Mammary epithelial cell (primary cell): ENCODE measurements at places on chromosomes 5 and 9.
A peak's percentile ranks its signal among the peaks of the same experiment; 100 is the strongest.

- no peak for DNase-seq
These were observed 11.9 kb upstream of the COL15A1 start for GRCh38 chr9:98931600-98932389.

DNA sequence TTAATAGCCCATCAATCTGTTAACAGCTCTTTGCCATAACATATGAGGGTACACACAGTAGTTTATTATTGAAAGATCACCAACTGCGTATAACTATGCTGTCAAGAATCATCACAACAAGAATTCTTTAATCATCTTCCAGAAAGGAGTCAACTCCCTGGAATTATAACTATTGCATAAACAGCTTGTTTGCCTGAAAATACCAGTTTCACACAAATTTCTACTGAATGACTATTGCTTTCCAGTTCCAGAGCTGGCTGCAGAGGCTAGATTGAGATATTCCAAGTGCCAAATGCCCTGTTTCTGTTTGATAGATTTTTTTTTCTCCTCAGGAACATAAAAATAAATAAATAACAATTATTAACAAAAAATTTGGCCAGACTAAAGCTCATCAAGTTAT, 444.7 kb downstream of the TLE1 start:
- no peak for DNase-seq

GRCh38 chr9:88258024-88258423, 119.7 kb upstream of the SPATA31C2 start:
- DNase-seq, result no peak

DNA sequence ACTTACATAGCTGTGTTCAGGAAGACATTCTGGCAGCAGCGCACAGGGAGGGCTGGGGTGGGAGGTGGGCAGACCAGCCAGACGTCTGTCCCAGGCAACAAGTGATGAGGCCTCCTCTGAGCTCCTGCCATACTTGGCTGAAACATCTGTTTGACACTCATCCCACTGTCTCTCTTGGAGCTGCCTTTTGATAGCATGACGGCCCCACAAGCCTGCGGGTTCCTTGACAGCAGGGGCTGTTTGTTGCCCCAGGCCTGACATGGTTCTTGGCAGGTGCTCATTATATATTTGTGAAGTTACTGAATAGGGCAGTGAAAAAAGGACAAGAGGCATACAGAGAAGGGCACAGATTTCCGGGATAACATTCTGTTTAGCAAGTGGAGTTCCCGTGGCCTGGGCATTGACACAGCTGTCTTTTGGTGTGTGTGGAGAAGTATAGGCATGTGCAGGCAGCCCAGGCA, 22.2 kb upstream of the B4GALT1 start:
- no peak for DNase-seq

GRCh38 chr9:138114501-138115245, 237.1 kb downstream of the CACNA1B start:
- no peak for DNase-seq

GRCh38 chr9:101736717-101737116, 1.7 kb downstream of the GRIN3A start:
- DNase-seq, result peak; percentile 9

DNA sequence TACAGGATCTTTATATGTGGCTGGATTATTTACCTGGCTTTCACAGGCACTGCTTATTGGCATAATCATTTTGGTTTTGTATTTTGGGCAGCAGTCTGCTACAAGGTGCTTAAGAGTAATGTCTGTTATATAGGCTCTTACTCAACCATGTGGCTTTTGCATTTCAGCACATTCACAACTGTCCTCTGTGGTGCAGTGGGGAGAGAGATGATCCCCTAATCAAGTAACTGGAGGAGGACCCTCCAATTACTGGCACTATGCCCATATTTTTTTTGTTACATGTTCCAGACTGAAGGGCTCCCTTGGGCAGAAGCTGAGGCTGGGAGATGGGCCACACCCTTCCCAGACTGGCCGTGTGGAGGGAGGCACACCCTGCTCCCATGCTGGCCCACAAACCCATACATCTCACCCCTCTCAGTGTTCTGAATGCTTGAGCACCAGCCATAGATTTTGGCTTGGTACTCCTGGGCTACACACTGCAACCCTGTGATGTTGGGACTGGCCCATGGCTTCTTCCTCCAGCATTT, 173.5 kb downstream of the FAM174A start:
- no peak for DNase-seq

GRCh38 chr9:68437785-68438184, 81.4 kb downstream of the PGM5 start:
- DNase-seq, result no peak

GRCh38 chr5:179873588-179874110, 15.0 kb upstream of the MRNIP start:
- DNase-seq, result no peak

DNA sequence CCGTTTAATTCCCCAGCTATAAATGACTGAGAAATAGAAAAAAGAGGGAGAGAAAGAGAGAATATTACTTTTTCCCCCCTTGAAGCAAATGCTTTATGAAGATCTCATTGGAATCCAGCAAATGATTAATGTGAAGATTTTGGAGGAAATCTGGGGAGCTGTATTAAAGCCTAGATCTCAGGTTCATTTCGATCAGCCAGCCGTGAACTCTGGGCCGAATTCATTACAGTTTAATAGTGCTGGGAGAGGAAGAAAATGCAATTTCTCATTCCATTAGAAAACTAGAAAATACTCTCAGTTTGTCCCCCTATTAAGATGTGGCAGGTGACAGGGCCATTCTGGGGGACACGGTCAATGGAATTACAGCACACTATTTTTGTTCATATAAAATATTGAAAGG, 4.8 kb downstream of the OTP start:
- no peak for DNase-seq

- DNase-seq, result no peak
These were observed 5.6 kb upstream of the GPR151 start for GRCh38 chr5:146521403-146522106.

- DNase-seq, result no peak
These were observed 304.0 kb downstream of the TLR4 start for GRCh38 chr9:118008246-118008645.

DNA sequence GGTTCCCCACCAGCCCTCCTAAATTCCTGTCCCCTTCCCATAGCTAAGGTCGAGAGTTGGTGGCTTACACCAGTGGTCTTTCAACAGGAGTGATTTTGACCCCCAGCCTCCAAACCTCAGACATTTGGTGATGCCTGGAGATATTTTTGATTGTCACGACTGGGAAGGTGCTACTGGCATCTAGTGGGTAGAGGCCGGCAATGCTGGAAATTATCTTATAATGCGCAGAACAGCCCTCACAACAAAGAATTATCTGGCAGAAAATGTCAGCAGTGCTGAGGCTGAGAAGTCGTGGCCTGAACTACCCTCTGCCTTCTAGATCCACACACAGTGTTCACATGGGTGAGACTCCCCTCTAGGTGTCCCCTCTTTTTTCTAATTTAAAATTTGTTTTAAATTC, 69.6 kb downstream of the IL31RA start:
- DNase-seq, result no peak

- peak; percentile 51 for DNase-seq
These were observed at the start of gene NCS1 for GRCh38 chr9:130172161-130172857. Gene NCS1 (plus strand): TSS chr9:130172404. CDS start chr9:130172664, 260 bp downstream.

DNA sequence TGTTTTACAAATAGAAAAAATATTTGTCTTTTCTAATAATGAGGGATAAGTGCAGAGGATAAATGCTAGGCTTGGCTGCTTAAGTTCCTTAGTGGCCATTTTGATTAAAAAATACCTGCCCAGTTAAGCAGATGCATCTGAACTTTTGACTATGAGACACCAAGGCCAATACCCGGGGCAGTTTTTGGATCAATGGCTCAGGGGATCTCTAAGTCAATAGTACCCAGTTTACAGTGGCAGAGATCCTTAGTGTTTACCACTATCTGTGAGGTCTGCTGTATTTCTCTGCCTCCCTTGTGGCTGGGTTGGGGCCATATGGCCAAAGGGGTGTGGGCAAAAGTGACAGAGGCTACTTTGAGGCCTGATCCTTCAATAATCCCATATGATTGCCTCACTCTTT, 184.5 kb upstream of the MAST4 start:
- DNase-seq, result no peak

DNA sequence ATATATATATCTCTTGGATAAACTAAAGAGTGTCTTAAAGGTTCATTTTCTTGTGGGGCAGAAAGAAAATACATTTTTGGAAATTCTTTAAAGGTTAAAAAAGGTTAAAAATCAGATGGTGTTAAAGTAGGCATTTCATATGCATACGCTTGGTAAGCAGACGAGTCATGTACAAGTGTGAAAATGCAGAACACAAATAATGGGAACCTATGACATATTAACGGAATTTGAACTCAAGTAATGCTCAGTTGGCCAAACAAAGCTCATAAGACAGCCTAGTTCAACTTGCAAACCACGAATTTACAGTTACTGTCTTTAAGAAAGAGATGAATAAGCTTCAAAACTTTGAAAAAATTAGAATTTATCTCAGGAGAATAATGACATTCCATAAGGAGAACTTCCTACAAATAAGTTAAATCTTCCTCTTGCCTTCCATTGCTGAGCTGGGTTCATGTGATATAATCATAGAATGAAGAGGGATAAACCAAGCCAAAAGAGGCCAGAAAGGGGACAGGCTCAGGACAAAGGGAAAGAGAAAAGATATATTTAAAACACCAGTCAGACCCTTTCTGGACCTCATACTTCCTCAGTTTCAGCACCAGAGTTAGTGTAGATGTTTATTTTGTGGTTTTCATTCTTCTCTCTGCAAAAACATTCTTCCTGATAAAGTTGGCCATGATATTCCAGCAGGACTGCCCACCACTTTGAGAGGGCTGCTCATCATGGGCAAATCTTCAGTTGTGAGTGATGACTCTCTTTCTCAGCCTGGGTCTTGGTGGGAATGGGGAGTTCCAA, 256.7 kb upstream of the CD180 start:
- no peak for DNase-seq

GRCh38 chr9:116336133-116336862, 182.7 kb downstream of the PAPPA start:
- no peak for DNase-seq

DNA sequence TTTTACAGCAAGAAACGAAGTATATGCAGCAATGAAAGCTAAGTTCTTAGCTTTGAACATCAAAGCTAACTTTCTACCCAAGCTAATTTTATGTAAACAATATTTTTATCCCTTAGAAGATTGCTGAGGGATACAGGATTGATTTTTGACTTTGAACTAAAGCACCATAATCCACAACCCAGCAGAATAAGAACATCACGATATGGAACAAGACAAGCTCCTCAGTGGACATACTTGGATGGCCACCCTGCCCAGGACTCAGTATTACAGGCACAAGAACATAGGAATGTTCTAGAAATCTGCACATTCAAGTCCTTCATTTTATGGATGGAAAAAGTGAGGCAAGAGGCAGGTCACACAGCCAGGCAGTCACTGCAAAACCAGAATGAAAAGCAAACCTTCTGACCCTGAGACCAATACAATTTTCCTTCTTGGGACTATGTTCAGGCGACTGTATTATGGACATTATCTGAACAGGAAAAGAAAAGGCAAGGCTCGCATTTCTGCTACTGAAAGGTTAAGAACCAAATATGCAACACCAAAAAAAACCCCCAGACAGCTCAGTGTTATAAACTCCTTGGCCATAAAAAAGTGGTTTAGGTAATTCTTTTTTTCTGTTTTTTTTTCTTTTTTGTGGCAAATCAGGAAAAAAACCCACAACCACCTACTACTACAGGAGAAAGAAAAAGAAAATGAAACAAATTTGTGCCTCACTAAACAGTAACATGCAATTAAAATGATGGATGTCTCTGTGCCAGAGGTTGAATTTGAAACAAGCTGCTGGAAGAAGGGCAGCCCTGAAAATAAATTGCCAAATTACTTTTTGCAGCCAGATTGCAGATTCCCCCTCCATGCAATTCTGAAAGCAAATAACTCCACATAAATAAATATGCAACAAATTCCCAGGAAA, 25.4 kb downstream of the EPB41L4B start:
- no peak for DNase-seq

- DNase-seq, result no peak
These were observed 101.2 kb downstream of the TTC39B start for GRCh38 chr9:15205632-15206420.

GRCh38 chr5:180026320-180026719, 45.2 kb downstream of the RNF130 start:
- peak; percentile 72 for DNase-seq

DNA sequence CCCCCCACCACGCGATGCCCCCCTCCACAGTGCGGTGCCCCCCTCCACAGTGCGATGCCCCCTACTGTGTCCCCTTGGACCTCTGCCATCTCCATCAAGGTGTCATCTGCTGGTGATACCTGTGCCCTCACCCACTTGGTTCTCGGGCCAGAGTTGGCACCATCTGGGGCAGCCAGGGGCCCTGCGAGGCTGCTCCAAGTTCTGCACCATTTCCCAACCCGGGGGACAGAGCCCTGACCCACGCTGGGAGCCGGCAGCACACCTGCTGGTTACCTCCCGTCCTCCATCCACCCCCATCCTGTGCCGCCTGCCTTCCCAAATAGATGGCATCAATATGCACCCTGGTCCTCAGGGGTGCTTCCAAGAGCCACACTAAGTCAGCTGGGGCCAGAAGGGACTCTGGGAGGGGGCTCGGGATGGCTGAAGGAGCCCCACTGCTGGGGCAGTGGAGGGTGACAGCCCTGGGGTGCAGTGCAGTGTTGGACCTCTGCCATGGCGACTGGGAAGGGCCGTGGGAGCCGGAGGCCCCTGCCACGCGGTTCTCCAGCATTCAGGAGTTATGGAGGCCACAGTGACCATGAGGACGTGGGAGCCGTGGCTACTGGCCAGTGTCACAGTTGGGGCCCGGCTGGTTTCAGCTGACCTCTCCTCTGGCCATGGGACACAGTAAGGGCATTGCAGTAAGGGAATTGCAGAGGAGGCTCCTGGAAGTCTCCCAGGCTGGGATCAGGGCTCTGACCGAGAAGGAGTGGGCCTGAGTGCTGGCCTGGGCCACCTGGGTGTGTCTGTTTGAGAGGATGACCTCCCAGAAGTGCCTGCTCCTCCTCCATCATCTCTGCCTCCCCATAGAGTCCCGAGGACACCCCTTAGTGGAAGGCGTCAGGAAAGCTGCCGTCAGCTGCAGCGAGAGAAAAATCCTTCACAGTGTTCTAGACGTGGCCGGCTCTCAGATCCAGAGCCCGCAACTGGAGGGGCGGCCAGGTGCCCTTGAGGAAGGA, 44.2 kb upstream of the NOTCH1 start:
- no peak for DNase-seq

DNA sequence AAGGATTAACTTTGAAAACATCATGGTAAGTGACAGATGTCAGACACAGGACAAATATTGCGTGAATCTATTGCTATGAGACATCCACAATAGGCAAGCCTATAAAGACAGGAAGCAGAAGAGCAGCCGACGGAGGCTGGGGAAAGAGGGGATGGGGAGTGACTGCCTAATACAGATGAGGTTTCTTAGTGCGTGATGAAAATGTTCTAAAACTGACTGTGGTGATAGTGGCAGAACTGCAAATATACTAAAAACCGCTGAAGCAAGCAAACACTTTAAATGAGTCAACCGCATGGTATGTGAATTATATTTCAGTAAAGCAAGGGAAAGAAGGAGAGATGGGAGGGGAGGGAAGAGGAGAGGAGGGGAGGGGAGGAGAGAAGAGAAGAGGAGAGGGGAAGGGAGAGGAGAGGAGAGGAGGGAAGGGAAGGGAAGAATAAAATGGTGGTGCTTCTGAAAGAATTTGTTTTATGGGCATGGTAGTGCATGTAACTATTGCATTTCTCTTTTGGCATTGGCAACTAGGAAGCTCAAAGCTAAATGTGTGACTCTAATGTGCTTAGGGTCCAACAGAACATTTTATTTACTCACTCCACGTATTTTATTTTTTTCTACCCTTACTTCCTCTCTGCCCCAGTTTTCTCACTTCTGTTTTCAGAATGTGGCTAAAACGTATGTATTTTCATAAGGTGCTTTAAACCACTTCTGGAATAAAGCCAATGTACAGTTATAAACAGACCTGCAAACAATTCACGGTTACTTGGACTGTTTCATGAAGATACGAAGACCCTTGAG, 21.3 kb downstream of the AKNA start:
- DNase-seq, result peak; percentile 21
